ENCODE measurements at places on chromosomes 1 and 21.

DNA sequence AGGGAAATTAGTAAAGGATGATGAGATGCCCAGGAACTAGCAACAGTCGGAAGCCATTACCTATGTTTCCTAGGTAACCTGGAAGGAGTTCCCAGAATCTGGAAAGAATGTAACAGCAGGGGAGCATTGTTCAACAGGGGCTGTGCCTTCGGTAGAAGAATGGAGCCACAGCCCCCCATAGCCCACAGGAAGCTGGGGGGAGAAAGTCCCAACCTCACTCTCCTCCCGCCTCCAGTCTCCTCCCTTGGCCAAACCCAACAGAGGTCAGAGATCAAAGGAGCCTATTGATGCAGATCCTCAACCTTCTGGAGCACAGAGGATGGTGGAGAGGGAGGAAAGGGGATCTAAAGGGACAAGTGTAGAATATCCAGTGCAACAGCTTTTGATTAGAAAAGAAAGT is 131.5 kb upstream of the SLC44A3 start:
- no peak for DNase-seq

GRCh38 chr1:81820765-81821164 is 20.0 kb downstream of the ADGRL2 start:
- DNase-seq: no peak

- no peak for DNase-seq
Measured at GRCh38 chr1:65948609-65949229, 156.0 kb downstream of the PDE4B start.

GRCh38 chr1:10708757-10709156 is 87.7 kb downstream of the CASZ1 start:
- no peak for DNase-seq

GRCh38 chr21:40294345-40294744 is 427.1 kb downstream of the PCP4 start:
- DNase-seq: no peak

DNA sequence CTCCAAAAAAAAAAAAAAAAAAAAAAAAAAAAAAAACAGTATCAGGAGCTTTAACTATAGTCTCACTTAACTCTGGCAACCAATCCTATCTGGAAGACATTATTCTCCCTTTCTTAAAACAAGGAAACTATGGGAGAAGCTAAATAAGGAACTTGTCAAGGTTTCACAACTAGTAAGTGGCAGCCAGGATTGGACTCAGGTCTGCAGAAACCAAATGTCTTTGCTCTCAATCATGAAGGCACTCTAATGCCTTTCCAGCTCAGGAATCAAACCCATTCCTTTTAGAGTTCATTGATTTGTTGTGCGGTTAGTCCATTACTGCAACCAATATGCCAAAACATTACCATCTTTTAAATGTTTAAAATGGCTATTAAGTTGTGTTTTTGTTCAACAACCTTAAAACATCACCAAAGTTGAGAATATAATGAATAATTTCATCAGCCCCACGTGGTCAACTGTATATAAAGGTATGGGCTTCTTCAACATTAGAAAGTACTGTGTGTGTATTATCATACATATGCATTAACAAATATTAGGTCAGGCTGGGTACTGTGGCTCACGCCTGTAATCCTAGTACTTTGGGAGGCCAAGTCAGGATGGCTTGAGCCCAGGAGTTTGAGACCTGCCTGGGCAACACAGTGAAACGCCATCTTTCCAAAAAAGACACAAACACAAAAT is 1.5 kb downstream of the EPRS1 start:
- no peak for DNase-seq

DNA sequence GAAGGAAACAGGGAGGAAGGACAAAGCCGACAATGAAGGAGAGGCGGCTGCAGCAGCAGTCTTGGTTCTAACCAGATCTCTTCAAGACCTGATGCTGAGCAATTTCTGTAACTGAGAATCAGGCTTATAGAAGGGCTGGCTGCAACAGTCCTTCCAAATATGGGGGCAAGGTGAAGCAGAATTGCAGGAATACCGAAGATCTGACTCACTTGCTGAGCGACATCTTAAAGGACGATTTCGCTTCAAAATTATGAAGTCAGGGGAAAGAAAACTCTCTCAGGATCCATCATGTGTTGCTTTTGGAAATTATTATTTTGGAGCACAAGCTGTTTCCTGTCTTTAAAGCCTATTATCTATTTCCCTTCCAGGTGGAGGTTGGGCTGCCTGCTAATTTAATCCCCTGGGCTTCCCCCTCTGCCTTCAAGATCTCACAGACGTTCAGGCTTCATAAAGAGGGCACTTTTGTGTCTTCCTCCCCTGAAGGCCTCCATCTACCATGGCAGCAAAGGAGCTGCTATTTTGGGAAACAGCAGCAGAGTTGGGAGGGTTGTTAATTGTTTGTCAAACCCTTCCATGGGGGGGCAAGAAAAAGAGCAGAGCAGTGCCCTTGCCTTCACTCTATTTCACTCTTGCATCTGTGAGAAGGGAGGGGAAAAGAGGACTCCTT is 10.8 kb upstream of the IER5 start:
- DNase-seq: no peak

DNA sequence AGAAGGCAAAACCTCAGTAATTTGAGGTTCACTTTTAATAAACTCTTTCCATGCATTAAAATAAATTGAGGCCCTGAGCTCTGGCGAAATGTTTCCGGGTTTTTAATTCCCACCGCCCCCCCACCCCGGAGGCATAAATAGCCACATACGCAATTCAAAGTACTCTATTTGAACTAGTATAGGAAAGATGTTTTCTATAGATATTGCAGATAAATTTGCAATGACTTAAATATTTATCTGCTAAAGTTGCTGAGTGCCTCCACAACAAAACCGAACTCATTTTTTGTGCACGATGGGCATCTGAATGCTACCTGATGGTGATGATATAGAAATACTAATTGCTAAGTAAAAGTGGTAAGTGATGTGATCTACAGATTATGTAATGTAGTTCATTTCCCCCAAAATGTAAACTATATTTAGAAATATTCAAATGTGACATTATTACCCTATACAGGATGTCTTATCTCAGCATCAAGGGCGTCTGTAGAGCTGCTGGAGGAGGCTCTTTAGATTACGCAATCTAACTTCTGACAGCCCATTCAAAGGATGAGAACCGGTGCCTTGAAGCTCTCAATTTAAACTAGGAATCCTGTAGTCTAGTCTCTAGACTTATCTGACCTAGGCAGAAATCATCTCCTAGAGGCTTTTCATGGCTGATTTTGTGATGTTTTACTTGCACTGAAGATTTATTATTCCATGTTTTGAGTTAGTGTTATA is 8.5 kb downstream of the IRF2BP2 start:
- DNase-seq: peak; percentile 29

- no peak for DNase-seq
Measured at GRCh38 chr1:93331412-93331811, 14.3 kb upstream of the DR1 start.

GRCh38 chr1:38337711-38338110 is 291.1 kb upstream of the POU3F1 start:
- no peak for DNase-seq

- DNase-seq: no peak
Measured at GRCh38 chr1:29341936-29342335, 105.6 kb downstream of the PTPRU start.

- no peak for DNase-seq
Measured at GRCh38 chr1:26289158-26290059, 9.5 kb downstream of the SH3BGRL3 start.

DNA sequence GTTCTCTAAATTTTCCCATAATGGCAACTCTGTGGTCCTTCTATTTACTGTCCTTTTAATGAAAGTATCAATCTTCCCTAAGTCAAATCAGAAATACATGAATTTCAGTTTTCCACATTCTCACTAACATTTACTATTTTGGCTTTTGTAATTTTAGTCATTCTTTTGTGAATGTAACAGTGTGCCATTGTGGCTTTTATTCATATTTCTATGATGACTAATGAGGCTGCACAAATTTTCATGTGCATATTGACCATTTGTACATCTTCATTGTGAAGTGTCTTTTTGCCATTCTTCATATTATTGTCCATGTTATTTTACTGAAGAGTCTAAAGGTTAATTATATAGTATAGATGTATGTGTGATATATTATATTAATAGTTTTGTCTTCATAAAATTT is 431.0 kb upstream of the BRINP3 start:
- DNase-seq: no peak

DNA sequence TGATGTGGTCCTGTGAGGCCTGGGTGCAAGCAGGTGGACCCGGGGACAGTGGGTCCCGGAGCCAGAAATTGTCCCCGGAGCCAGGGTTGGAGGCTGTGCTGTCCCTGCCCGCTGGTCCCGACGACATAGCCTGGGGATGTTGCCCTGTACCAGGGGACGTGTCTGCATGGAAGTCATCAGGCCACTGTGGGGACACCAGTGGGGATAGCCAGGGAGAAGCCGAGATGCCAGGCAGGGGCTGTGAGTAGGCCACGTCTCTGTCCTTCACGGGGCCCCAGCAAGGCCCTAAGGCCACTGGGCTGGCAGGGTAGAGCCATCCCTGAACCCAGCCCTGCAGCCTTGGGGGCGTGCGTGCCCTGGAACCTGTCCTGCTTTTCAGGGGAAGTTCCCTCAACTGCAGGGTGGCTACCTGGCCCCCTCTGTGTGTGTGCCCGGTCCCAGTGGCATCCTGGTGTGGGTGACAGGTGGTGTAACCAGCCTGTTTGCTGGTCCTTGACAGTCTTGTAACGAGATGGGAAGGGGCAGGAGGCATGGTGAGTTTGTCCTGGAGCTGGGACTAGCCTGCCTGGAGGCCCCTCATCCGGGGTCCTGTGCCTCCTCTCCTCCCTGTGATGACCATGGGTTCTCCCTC is 73.2 kb downstream of the OBSCN start:
- no peak for DNase-seq

GRCh38 chr21:40706806-40707655 is 139.9 kb downstream of the DSCAM start:
- DNase-seq: no peak

DNA sequence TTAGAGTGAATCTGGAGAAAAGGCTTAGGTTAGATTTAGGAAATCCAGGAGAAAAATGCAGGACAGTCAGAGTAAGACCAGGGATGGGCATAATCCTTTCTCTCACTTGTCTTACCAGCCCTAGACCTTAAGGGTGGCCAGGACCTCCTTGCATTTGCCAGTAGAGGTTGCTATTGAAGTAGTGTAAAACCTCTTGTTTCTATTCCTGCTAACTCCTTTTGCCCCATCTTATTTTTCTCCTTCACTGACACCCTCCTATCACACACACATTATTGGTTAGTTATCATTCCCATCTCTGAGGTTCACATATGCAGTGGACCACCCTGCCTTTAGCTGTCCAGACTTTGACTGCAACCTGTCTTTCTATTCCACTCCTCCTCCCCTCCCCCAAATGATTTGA is 75.0 kb upstream of the MACF1 start:
- DNase-seq: no peak

GRCh38 chr1:165119086-165119485 is 237.4 kb downstream of the LMX1A start:
- no peak for DNase-seq

- DNase-seq: no peak
Measured at GRCh38 chr1:69707103-69707502, 139.4 kb downstream of the LRRC7 start.

DNA sequence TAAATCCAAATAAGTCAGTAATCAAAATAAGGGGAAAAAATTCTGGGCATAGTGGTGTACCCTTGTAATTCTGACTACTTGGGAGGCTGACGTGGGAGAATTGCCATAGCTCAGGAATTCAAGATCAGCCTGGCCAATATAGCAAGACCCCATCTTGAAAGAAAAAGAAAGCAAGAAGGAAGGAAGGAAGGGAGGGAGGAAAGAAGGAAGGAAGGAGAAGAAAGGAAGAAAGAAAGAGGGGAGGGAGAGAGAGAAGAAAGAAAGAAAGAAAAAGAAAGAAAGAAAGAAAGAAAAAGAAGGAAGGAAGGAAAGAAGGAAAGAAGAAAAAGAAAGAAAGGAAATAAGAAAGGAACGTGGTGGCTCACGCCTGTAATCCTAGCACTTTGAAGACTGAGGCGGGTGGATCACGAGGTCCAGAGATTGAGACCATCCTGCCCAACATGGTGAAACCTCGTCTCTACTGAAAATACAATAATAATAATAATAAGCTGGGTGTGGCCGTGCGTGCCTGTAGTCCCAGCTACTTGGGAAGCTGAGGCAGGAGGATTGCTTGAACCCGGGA is 64.5 kb upstream of the ROR1 start:
- DNase-seq: no peak

- no peak for DNase-seq
Measured at GRCh38 chr1:97947695-97948094, 26.9 kb upstream of the DPYD start.

GRCh38 chr1:192709544-192709943 is 73.6 kb downstream of the RGS13 start:
- DNase-seq: no peak

DNA sequence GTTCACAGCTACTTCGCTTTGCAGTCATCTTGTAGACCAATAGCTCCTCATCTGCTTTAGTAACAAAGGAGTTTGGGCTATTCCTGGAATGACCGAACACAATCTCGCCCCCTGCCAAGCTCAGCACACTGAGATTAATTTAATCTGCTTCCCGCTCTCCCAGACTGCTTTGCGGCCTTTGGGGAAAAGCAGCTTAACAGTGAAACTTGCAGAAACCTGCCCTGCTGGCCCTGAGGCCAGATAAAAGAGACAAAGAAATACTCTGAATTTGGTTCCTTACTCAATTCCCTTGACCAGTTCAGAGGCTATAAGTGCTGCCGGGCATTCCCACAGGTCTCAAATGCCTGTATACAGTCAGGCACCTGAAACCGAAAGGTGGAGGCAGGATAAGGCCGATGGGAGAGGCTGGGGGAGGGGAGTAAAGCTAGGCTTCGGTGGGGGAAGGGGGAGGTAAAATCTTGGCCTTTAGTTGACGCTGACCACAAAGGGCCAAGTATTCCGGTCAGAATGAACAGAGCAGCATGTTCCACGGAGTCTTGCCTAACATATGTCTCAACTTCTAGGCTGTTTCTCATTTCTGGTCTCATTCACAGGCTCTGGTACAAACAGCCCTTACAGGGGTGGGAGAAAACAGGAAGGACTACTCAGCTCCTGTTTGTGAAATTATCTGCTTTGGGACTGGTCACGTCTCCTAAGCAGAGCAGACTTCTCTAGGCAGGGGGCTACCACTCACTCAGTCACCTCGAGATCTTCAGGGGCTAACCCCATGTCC is 17.7 kb upstream of the A3GALT2 start:
- DNase-seq: no peak

DNA sequence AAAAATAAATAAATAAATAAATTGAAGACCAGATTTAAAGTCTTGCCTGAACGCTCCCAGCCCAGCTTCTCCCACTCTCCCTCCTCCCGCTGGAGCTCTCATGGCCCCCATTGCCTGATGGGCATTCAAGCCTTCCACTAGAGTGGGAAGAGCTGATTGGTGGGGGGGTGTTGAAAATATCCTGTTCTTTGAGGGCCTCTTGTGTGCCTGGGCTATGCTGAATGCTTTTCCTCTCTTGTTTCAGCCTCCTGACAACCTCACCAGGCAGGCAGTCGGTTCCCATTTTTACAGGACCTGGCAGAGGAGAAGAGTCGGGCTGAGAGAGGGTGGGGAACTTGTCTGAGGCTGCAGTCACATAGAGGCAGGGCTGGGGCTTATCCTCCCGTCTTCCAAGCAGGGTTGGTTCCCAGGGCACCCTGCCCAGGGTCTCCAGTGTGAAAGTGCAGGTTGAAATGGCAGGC is 59.2 kb upstream of the SSBP3 start:
- DNase-seq: no peak
